ENCODE measurements at places on chromosomes 2 and 18. TPM values are rescaled to one million over a fixed set of nuclear protein-coding genes. Genes with fewer than 3 reads are reported as not detected.

GRCh38 chr18:23126376-23127056 is 8.8 kb upstream of the CABLES1 start:
- no peak for DNase-seq

DNA sequence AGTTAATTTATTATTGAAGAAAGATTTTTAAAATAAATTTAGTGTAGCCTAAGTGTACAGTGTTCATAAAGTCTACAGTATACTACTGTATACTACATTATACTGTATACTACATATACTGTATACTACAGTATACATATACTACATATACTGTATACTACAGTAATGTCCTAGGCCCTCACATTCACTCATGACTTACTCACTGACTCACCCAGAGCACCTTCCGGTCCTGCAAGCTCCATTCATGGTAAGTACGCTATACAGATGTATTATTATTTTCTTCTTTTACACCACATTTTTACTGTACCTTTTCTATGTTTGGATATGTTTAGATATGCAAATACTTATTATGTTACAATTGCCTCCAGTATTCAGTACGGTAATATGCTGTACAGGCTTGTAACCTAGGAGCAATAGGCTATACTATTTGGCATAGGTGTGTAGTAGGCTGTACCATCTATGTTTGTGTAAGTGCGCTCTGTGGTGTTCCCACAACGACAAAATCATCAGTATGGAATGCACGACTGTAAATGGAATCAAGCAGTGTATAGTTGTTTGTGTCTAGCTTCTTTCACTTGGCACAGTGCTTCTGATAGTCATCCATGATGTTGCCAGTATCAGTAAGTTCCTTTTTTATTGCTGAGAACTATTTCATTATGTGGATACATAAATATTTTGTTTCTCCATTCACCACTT is 245.7 kb downstream of the MTX2 start:
- no peak for DNase-seq

DNA sequence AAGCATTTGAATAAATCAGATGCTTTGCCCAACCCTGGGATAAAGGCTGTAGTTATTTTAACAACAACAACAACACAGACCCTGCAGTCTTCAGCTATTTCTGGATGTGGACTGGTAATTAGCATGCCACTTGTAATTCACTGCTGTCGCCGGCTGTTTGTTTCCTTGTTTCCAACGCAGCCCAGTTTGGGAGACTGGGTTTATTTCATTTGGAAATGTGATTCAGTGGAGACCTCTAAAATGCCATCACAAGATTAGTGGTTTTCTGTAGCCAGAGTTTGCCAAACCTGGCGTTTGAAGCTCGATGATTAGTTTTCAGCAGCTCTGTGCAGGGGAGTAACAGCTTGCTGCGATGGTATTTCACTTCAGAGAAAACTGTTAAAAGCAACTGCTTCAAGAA is 83.5 kb downstream of the LDLRAD4 start:
- DNase-seq = no peak

DNA sequence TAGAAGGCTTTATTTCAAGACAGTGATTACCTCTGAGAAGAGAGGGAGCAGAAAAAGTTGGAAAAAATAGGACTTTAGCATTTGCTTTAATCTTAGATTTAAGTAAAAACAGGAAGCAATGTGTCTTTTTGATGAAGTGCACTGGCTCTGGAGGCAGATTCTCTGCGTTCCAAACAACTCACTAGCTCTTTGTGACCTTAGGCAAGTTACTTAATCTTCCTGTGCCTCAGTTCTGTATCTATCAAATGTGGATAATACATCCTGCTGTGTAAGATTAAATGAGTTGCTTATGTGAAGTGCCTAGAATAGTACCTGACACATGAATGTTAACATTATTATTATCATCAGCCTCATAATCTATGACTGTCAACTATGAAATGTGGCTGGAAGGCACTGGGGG is 42.3 kb downstream of the RPRD1A start:
- no peak for DNase-seq

DNA sequence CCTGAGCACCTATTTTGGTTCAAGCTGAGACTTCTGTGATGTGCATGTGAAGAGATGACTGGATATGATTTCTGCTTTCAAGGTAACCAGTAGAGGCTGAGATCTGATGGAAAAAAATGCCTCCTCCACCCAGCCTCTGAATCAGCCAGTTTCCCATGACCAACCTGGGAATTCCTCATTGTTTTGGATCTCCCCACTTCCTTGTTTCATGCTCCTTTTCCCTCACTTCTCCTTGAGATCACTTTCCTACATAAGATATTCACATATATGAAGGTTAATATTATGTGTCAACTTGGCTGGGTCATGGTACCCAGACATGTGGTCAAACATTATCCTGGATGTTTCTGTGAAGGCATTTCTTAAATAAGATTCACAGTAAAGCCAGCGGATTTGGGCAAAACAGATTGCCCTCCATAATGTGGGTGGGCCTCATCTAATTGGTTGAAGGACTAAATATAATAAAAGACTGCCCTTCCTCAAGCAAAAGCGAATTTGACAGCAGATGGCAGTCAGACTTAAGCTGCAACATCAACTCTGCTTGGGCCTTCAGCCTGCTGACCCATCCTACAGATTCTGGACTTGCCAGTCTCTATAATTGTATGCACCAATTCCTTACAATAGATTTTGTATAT is 379.4 kb downstream of the TNS1 start:
- no peak for DNase-seq

- DNase-seq = no peak
These were observed 8.1 kb downstream of the EMX1 start for GRCh38 chr2:72925328-72925943.

DNA sequence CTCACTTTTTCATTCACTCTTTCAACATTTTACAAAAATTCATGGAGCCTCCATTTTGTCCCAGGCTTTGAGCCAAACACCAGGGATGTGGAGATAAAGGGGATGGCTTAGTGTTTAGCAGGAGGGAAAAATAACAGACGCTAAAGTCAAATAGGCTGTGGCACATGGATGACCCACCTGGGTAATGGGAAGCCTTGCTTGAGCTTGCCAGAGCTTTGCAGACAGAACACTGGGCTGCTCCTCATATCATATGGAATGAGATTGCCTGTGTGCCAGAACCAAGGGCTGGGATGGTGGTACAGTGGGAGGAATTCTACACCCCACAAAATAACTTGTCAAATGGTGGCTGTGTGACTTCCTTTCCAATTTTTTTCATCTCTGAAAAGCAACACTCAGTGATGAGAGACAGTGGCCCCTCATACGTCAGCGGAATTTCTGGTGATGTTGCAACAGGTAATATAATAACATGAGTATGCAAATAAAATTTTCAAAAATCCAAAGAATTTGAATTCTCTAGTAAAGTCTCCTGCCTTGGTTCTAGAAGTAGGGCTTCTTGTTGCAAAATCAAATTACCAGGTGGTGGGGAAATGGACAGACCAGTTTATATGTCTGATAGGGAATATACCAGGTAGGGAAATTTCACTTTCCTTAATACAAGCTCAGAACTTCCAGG is 252.9 kb downstream of the CLIP4 start:
- peak; percentile 40 for DNase-seq

- DNase-seq = peak; percentile 65
These were observed 631.5 kb downstream of the NYAP2 start for GRCh38 chr2:226030788-226031646.

DNA sequence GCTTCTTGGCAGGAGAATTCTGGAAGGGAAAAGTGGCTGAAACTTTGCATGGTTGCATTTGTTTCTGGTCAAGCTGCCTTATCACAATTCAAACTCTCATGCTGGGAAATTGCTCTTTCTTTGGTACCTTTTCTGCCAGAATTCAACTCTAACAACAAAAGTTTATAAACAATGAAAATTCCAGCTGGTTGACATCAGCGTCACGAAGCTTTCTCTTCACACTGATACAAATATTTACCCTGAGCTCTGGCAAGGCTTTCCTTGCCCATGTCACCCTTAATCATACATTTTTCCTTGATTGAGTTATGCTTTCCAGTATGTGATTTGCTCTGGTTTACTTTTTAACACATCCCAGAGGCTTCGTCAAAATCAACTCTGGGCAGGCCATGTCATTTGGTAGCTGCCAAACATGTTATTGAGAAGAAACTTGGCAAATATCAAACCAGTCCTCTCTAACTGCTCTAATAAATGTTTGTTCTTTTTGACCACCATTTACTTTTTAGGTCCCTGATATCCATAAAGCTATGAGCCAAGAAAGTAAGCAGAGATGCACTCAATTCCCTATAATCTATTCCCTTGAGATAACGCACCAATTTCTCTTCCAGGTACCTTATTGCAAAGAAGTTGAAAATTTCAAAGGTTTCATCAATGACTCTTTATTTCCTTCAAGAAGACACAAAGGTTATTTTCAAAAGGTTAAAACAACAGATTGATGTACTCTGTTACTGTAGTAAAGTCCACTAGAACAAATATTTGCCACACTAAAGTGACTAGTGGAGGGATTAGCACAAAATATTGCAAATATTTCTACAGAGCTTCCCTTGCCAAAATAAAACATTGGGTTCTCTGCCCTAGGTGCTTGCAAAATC is 1241.1 kb upstream of the ZEB2 start:
- peak; percentile 38 for DNase-seq

DNA sequence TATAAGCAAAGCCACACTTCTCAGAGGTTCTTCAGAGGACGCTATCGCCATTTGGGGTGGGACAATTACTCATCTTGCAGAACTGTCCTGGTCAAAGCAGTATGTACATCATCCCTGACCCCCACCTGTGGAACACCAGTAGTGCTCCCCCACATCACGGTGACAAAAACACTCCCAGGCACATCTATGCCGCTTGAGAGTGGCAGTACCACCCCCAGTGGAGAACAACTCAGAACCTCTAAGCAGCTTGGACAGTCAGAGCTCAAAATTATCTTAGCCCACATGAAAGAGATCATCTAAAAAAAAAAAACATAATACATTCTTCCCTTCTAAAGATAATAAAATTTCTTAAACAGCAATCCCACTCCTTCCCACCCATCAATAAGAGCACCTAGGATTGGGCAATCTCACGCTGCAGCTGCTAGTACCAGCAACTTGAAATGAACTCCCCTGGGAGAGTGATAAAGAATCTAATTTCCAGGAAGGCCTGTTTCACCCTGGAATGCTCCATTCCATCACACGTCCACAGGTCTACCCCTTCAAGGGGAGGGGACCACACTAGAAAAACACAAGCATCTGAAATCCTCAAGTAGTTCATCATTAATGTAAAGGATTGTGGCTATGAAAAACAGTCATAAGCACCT is 31.7 kb downstream of the LRP2 start:
- DNase-seq = no peak

DNA sequence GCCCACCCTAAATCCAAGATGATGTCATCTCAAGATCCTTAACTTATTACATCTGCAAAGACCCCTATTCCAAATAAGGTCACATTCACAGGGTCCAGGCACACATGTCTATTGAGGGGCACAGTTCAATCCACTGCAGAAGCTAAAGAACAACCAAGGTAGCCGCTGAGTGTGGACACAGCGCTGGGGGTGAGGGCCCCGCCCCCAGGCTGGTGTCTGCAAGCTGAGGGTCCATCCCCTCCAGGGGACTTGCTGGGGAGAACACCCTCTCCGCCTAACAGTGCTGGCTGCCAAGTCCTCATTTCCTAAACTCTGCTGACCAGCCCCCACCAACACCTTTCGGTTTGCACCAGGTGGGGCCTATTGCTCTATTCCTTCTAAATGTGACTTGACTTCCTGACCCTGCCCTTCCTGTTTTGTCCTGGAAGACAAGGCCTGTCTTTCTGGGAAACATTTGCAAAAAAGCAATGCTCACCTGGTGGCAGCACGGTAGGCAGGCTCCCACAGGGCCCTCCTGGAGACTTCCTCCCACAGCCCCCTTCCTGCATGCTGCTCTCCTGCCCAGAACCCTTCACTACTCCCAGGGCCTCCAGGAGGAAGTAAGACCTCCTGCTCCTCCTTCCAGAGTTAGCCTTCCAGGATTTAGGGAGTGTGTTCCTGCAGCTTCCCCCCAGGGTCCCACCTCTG is 24.4 kb upstream of the TEX44 start:
- no peak for DNase-seq

- DNase-seq = no peak
These were observed 104.8 kb upstream of the GATA6 start for GRCh38 chr18:22064581-22064980.

DNA sequence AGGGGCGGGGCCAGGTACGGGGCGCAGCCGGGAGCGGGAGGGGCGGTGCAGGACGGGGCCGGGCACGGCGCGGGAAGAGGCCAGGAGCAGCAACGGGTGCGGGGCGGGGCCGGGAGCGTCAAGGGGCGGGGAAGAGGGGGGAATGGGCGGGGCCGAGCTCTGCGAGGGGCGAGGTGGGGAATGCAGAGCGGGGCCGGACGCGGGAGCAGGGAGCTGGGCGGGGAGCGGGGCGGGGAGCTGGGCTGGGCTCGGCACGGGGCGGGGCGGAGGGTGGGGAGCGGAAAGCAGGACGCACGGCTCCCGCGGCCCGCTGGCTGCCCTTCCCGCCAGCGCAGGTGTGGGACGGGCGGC is at the start of gene IMPA2:
IMPA2 (plus strand) TSS at position 316 of the 351 bp plus-strand sequence. CDS start 163 bp downstream, outside the sequence.
- DNase-seq = no peak

GRCh38 chr18:59219672-59220163 is at the start of gene GRP:
GRP (plus strand) TSS chr18:59220158; CDS start chr18:59220266, 108 bp downstream.
- DNase-seq = no peak

- no peak for DNase-seq
These were observed 172.8 kb upstream of the HAAO start for GRCh38 chr2:42965196-42965595.

GRCh38 chr2:68911709-68912108 is 40.5 kb upstream of the BMP10 start:
- no peak for DNase-seq

- no peak for DNase-seq
These were observed 534 bp upstream of the SOCS6 start for GRCh38 chr18:70288171-70288850.

DNA sequence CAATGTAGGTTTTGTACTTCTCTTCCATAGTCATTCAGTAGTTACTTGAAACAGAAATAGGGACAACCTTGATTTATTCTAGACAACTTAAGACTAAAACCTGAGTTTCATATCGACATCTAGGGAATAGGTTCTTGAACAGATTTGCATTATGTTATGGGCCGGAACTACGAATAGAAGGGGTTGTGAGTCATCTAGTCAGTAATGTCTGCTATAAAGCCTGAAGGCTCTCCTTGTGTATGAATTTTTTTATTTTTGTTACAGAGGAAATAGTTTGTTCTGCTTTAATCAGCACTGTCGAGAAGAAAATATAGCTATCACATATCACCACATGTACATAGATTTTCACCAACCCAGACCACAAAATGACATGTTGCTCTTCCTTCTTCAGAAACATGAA is 17.3 kb upstream of the TRIM43 start:
- no peak for DNase-seq

Gene RAD51AP2
- total RNA-seq = not detected

Gene CNTNAP5
- not detected for total RNA-seq

Gene PRKAG3
- not detected for total RNA-seq

Gene RGPD3
- total RNA-seq = not detected

Gene TANC1
- 21.2 TPM for total RNA-seq

Gene RGPD4
- total RNA-seq = not detected

Gene SLC4A3
- 7.3 TPM for total RNA-seq

Gene CTDSP1
- total RNA-seq = 69.6 TPM
